ENCODE measurements at places on chromosomes 1 and 21.

GRCh38 chr1:94823116-94823515, 3.0 kb downstream of the SLC44A3 start:
- DNase-seq = no peak

GRCh38 chr21:41931041-41931451, 22.8 kb downstream of the C2CD2 start:
- DNase-seq = no peak

GRCh38 chr1:35394386-35394785, 125.9 kb downstream of the ZMYM4 start:
- DNase-seq = no peak

DNA sequence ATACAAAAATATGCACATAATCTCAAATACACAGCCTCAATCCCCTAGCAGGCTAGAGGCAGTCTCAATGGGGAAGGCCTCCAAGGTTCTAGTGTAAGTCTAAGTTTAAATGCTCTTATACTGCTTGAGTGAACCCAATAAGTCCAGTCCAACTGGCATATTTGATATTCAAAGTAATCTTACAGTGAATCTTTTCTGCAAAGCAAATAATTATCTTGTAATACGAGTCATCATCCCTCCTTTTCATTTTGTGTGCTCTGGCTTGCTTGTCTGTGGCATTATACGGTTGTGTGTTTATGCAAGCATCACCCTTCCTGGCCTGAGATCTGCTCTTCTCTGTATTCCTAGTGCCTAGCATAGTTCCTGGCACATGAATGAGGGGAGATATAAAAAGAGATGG, 166.9 kb upstream of the HMGB4 start:
- no peak for DNase-seq

DNA sequence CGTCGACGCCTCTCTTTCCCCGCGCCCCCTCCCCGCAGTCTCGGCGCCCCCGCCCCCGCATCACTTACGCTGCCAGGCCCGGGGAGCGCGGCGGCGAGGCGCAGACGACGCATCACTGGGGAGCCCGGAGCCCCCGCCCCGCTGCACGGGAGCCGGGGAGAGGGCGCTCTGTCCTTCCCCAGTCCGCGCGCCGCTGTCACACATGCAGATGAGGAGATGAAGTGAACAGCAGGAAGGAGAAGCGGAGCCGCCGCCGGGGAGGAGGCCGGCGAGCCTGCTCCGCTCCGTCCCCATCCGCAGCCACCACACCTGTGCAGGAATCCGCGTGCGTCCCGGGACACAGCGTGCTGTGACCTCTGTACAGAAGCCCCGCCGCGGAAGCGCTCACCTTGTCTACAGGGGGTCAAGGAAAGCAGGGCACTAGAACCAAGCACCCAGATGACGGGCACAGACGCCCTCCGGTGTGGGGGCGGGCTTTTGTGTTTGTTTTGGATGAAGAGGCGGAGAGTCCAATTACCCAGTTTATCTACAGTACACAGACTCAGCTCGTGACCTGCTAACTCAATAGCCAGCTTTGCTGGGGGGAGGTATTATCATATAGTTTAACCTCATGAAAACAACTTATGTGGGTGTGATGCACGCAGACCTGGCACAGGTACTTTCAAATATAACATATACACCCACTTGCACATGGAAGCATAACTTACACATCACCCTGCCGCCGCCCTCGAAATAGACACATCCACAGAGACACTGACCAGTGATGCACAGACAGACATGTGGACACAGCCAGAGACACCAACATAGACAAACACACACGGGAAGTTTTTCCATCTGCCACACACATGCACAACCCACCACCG, 12.4 kb downstream of the KLHDC8A start:
- peak; percentile 48 for DNase-seq
